ENCODE measurements at places on chromosomes 7 and 10.

- H3K27me3 ChIP-seq = no peaks in the 10 kb centered on the region
- no peak for DNase-seq
- H3K36me3 ChIP-seq = no peaks in the 10 kb centered on the region
Observed at GRCh38 chr7:124257638-124258308, 224.9 kb upstream of the TMEM229A start.

DNA sequence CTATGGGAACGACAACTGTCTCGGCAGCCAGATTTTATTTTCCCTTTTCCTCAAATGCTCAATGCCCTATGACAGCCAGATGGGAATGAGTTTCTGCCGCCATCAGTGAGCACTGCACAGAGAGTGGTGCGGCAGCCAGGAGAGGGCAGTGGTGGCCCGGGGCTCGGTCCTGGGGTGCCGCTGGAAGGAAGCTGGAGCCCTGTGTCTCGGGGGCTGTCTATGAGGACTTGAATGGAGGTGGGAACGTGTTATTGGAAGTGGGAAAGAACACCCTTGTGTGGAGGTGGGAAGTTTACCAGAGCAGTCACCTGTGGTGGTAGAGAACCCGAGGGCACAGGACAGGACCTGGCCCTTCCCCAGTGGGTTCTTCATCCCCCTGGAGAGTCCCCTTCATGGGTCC lies 35.8 kb downstream of the JAKMIP3 start:
- H3K27me3 ChIP-seq = no peaks in the 10 kb centered on the region
- no peaks in the 10 kb centered on the region for H3K4me1 ChIP-seq
- H3K36me3 ChIP-seq = no peaks in the 10 kb centered on the region
- H3K4me3 ChIP-seq = no peak overlapping the region
- no peak for DNase-seq

GRCh38 chr7:148553979-148554378 lies 36.6 kb upstream of the C7orf33 start:
- no peaks in the 10 kb centered on the region for H3K4me1 ChIP-seq
- no peak overlapping the region for H3K4me3 ChIP-seq
- DNase-seq = no peak
- H3K36me3 ChIP-seq = no peaks in the 10 kb centered on the region
- no peak overlapping the region for H3K27ac ChIP-seq

- no peaks in the 10 kb centered on the region for H3K36me3 ChIP-seq
- no peak overlapping the region for H3K4me3 ChIP-seq
- no peaks in the 10 kb centered on the region for H3K27me3 ChIP-seq
- H3K27ac ChIP-seq = no peak overlapping the region
- no peak for DNase-seq
- no peaks in the 10 kb centered on the region for H3K4me1 ChIP-seq
Observed at GRCh38 chr10:1938317-1938716, 201.0 kb upstream of the ADARB2 start.

DNA sequence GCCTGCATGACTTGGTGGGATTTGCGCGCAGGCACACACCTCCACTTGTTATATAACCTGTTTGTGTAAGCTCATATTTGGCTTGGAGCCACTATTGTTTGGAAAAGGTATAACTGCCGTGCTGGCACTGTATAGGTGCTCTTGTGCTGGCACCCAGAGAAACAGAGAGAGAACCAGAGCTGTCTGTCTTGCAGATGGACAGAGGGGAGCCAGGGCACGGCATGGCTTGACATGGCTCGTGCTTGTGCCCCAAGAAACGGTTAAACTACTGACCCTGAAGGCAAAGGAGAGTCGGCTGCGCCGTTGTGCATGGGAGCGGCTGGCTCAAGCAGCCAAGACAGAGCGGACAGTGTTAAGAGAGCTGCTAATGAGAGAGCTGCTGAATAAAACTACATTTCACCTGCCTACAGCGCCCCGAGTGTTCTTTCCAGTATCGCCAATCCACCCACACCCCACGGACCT lies 23.2 kb downstream of the RAPGEF5 start:
- no peak overlapping the region for H3K4me3 ChIP-seq
- H3K36me3 ChIP-seq = no peaks in the 10 kb centered on the region
- peaks cover 16% of the 10 kb centered on the region for H3K4me1 ChIP-seq
- DNase-seq = no peak

DNA sequence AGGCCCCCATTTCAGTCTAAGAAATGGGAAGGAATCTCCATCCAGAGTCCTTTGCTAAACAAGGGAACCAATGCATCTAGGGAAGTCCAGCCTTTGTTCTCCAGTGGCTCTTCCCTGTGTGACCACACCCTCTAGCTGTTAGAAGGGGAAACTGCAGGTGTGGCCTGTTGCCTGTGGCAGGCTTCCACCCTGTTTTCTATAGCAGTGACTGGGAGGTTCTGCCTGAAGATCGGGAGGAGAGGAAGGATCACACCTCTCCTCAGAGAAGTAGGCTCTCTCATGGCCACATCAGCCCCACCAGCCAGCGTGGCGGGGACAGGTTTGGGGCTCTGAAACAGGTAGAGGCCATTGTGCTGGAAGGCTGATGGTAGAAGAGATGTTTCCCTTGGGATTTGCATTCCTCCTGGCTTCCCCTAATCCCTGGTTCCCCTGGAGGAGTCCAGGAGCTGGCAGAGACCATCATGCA lies 47.7 kb upstream of the TRIM8 start:
- H3K4me1 ChIP-seq = peaks cover 3% of the 10 kb centered on the region
- H3K27ac ChIP-seq = peak overlapping the region; percentile 23
- peak; percentile 85 for DNase-seq

GRCh38 chr10:103569896-103570295 lies 76.4 kb downstream of the NEURL1 start:
- H3K4me3 ChIP-seq = no peak overlapping the region
- H3K27ac ChIP-seq = no peak overlapping the region
- no peak for DNase-seq
- H3K27me3 ChIP-seq = no peaks in the 10 kb centered on the region
- H3K4me1 ChIP-seq = no peaks in the 10 kb centered on the region

DNA sequence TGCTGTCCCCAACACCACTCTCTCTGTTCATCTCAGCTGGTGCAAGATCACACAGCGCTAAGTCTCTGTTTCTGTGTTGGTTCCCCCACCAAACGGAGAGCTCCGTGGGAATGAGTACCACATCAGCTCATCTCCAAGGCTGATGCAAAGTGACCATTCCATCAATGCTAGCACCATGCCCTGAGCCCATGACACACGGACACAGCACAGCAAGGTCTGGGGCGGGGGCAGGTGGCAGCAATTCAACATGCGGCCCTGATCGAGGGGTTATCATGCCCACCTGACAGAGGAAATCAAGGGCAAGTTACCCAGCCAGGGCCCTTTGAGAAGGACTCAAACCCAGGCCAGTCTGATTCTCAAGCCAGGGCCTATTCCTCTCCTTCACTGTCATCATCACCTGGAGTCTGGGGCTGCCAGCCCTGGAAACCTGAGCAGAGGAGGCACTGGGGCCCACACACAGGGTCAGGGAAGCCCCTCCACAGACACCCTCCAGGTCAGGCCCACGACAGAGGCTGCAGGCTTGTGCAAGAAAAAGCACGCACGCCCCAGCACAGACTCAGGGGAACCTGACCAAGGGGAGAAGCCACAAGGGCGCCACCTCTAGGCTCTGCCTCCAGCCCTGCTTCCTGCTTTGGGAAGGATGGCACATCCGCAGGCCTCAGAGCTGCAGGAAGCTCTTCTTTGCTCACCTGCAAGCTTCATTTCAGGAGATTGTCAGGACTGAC lies 74.8 kb downstream of the GRID1 start:
- H3K4me1 ChIP-seq = peaks cover 5% of the 10 kb centered on the region
- H3K36me3 ChIP-seq = no peaks in the 10 kb centered on the region
- no peak overlapping the region for H3K27ac ChIP-seq
- DNase-seq = peak; percentile 40
- H3K27me3 ChIP-seq = no peaks in the 10 kb centered on the region

DNA sequence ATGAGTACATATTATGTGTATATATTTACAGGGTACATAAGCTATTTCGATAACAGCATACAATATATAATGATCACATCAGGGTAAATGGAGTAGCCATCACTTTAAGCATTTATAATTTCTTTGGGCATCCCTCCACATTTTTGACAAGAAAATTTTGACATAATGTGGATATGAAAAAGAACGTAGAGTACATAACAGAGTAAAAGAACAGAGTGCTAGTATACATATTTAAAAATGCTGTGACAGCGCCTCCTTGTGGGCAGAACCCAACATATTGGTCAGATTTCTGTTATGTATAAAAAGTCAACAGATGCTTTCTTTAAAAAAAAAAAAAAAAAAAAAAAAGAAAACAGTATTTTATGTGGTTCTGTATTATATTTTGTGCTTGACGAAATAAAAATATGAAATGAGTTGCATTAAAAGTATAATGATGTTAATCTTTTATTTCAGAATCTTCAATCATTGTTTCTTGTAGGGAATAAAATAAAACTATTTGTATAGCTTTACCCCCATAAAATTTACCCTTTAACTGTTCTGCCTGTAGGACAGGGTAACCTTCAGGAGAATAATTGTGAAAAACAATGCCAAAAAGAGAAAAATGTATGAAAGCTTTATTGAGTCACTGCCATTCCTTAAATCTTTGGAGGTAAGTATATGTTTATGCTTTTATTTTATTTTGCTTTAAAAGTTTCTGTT lies 18.3 kb upstream of the HBP1 start:
- H3K4me1 ChIP-seq = no peaks in the 10 kb centered on the region
- no peak overlapping the region for H3K27ac ChIP-seq
- no peaks in the 10 kb centered on the region for H3K36me3 ChIP-seq
- H3K27me3 ChIP-seq = no peaks in the 10 kb centered on the region
- peak; percentile 72 for DNase-seq
- no peak overlapping the region for H3K4me3 ChIP-seq

DNA sequence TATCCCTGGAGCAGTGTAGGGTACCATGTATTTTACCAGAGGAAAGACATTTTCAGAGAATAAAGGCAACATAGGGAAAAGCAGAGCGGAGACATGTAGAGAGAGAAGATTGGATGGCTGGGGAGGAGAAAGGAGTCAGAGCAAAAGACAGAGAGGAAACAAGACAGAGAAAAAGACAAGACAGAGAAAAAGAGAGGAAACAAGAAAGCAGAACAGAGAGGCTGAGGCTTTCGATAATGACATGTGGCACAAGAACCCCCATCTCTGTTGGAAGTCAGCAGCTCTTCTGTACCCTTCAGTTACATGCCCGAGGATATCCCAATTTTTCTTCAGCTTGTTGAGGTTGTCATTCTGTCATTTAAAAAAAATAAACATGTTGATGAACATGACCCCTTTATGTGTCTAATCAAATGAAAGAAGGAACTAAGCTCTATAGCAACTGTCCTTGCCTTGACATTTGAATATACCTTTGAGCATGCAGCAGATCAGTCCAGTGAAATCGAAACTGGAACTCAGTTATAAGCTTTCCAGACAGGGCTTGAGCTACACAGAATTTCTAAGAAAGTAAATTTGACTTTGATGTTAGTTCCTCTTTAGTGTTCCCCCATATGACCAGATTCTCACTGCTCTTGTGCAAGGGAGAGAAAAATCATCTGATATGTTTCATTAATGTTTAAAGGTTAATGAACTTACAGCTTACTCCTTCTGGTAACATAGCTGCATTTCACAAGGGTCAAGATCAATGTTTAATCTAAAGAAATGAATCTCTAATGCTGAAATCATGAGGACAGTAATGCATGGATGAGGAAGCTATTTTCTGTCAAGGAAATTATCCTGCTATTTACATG lies 75.1 kb upstream of the SP4 start:
- no peaks in the 10 kb centered on the region for H3K27me3 ChIP-seq
- H3K4me3 ChIP-seq = no peak overlapping the region
- no peaks in the 10 kb centered on the region for H3K4me1 ChIP-seq
- no peak overlapping the region for H3K27ac ChIP-seq
- DNase-seq = no peak

DNA sequence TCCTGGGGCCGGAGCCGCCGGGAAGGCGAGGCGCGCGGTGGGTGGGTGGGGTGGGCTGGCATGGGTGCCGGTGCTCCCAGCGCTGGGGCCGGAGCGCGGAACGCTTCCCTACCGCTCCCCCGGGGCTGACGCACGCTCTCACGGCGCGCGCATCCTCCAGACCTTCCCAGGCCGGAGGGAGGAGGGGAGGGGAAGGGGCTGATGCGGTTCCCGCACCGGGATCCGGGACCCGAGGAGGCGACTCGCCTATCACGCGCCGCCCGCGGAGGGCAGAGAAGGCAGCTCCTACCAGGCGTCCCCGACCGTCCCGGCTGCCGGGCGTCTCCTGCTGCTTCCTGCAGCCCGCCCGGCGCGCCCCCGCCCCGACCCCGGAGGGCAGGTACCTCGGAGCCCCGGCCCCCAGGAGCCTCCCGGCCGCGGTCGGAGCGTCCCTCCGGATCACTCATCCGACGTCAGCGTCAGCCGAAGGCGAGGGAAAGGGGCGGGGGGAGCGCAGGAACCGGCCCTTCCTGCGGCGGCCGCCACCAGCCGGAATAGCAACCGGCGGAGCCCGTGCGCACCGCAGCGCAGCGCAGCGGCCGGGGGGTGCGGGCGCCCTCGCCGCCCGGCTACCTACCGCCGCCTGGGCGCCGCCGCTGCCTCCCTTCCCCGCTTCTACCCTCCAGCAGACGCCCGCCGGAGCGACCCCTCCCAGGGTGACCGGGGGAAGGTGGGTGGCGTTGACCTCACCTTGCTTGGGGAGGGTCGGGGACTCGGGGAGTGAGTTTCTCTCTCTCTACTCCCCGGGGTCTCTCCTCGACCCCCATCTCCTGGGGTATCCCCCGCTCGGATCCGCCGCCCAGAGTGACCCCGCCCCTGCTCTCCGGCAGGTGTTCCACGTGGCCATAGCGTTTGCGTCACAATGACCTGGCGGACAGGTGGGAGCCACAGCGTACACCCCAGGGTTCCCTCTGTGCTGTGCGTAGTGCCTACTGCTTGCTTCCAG lies at the start of gene ICA1:
ICA1 (minus strand) TSS at position 457 of the 985 bp plus-strand sequence. CDS start 26,241 bp downstream, outside the sequence.
- H3K4me3 ChIP-seq = peak within 1 kb of the TSS; percentile 77
- DNase-seq = peak; percentile 91
- H3K36me3 ChIP-seq = no peaks in the 10 kb centered on the region
- H3K27ac ChIP-seq = no peak within 1 kb of the TSS
- peaks cover 42% of the 10 kb centered on the region for H3K27me3 ChIP-seq

DNA sequence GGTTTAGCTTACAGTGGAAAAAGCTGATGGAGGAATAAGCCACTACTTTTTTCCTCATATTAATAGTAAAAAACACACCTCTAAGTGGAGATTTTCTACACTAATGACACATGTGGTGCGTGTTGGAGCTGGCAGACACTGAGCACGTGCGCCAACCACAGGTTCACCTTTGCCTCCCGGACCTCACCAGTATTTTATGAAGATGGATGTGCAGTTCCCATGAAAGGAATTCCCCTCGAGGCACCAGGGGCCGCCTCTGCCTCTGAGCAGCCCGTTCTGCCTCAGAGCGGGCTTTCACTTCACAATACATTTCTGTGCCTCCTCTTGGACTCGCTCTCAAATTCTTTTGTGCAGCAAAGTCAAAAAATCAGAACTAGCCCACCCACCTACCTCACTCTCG lies 477.5 kb upstream of the ADARB2 start:
- no peaks in the 10 kb centered on the region for H3K36me3 ChIP-seq
- H3K4me1 ChIP-seq = no peaks in the 10 kb centered on the region
- no peak overlapping the region for H3K27ac ChIP-seq

DNA sequence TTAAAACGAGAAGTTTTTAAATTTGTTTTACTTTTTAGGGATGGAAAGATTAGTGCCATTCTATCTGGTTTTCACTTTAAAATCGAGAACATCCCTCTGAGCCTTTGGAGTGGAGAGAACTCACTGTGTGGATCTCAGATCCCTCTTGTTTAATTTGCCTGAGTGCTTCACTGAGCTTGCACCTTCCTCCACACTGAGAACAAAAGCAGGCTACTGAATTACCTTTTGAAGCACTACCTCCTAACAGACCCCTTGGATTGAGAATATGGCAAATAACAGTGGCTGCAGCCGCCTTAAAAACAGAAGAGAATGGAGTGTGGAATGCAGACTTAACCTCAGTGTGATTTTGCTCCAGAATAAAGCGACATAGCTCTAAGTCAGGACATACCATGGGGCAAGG lies 204.7 kb downstream of the CNTNAP2 start:
- H3K4me1 ChIP-seq = peaks cover 18% of the 10 kb centered on the region
- no peaks in the 10 kb centered on the region for H3K36me3 ChIP-seq
- DNase-seq = peak; percentile 48
- no peaks in the 10 kb centered on the region for H3K27me3 ChIP-seq

Measured in neural progenitor cell (in vitro differentiated cells).